ENCODE measurements at places on chromosomes 6 and 20.

DNA sequence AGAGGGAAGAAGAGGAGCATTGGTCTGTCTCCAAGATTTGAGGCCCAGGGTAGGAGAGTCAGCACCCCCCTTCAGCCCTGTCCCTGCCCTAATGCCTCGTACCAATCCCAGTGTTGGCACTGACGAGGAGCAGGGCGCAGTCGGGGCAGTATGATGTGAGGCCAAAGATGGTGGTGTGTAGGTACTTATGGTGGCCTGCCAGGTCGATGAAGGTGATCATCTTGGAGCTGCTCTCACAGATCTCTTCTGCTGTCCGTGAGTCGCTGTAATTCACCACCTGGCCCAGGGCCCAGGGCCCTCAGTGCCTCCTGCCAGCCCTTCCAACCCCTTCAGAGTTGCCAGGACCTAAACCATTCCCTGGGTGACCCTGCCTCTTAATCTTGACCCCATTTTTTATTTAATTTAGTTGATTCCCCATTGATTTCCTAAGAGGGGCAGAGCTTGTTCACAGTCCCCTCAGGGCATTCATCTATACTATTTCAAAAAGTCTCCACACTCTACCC lies 4.2 kb downstream of the GTPBP2 start:
- no peak for DNase-seq

DNA sequence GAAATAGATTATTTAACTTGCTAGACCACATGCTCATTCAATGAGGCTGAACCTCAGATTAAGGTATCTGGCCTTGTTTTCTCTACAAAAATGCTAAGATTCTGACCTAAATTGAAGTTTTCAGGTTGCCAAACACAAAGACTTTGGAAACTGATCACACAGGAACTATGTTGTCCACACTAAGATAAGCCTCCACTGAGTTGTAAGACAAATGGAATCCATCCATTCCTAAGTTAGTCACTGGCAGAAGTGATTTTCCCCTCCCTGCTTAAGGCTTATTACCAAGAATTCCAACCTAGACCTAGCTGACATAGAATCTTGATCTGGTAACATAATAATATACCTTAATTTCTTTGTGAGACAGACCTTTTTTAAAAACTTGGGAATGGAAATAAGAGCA lies 608.1 kb downstream of the TENT5A start:
- no peak for DNase-seq

GRCh38 chr6:160788806-160789205 lies 86.8 kb downstream of the PLG start:
- no peak for DNase-seq

DNA sequence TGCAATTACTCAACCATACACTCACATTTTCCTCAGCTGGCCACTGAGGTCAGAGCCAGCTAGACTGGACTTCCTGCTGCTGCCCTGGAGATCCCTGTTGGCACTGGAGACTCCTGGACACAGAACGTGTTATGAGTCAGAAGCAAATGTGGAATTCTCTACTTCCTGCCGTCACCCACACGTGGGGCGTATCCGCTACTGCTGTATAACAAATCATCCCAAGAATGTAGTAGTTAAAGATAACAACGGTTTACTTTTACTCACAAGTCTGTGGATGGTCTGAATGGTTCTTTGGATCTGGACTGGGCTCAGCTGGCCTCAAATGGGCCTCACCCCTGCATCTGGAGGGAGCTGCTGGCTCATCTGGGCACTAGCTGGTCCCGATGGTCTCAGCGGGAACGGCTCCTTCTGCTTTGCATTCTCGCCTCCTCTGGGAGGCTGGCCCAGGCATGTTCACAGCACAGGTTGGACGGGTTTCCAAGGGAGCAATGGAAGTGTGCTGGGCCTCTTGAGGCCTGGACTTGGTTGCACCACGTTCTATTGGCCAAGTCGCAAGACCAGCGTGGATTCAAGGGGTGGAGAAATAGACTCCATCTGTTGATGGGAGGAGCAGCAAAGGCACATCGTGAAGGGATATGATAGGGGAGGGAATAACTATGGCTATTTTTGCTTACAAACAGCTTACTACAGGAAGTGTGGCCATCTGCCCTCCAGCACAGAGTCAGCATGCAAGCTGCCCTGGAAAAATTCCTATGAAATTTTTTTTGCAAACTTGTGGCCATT lies 118.5 kb downstream of the SNX5 start:
- DNase-seq, result no peak

- DNase-seq, result no peak
Observed at GRCh38 chr6:4388675-4389074, 253.3 kb upstream of the ECI2 start.

GRCh38 chr6:30562470-30563425 lies 5.7 kb downstream of the PRR3 start:
- DNase-seq, result no peak

GRCh38 chr6:163691049-163691448 lies 276.5 kb downstream of the QKI start:
- no peak for DNase-seq

DNA sequence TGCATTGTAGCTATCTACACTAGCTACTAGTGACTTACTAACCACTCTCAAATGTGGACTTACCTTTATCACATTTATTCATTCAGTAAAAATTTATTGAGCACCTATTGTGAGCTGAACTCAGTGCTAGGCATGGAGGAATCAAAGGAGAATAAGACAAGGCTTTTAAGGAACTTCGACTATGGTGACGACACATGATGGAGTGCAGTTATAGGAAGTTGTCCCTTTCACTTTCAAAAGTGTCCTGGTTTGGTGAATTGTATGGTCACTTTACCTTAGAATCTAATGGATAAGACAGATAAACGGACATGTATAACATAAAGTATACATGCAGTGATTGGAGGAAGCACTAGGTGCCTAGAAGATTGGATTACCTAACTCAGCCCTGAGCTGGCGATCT lies 4.3 kb downstream of the AKAP7 start:
- DNase-seq, result no peak

- no peak for DNase-seq
Observed at GRCh38 chr6:136031982-136032381, 180.5 kb downstream of the PDE7B start.

GRCh38 chr20:47680804-47681529 lies 104.3 kb downstream of the SULF2 start:
- no peak for DNase-seq

GRCh38 chr6:159351707-159352106 lies 182.5 kb downstream of the FNDC1 start:
- DNase-seq, result no peak

- DNase-seq, result no peak
Observed at GRCh38 chr6:170253910-170254269, 37.0 kb downstream of the DLL1 start.

DNA sequence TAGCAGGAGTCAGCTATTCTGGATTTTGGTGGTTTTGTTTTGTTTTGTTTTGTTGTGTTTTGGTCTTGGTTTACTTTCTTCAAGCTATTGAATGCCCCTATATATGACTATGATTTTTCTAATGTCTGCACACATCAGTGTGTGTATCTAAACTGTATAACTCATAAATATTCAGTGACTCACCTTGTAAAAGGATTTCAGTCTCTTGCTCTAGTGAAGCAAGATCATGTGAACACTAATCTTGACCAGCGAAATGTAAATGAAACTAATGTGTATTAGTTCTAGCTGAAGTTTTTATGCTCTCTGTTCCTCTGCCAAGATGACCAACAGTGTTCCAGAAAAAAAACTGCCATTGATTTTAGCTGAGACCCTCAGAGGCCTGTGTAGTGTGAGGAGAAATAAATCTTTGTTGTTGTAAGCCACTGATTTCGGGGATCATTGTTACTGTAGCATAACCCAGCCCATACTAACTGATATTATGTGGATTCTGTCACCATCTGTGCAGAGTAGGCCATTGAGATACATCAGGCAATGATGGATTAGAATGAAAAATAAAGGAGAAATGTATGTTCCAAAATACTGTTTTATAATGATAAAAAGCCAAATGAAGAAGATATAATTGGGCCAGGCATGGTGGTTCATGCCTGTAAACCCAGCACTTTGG lies 11.5 kb upstream of the BTBD9 start:
- DNase-seq, result no peak

GRCh38 chr20:60851826-60852704 lies 400.0 kb upstream of the CDH4 start:
- peak; percentile 56 for DNase-seq

GRCh38 chr6:122713138-122713537 lies 66.4 kb upstream of the FABP7 start:
- no peak for DNase-seq

DNA sequence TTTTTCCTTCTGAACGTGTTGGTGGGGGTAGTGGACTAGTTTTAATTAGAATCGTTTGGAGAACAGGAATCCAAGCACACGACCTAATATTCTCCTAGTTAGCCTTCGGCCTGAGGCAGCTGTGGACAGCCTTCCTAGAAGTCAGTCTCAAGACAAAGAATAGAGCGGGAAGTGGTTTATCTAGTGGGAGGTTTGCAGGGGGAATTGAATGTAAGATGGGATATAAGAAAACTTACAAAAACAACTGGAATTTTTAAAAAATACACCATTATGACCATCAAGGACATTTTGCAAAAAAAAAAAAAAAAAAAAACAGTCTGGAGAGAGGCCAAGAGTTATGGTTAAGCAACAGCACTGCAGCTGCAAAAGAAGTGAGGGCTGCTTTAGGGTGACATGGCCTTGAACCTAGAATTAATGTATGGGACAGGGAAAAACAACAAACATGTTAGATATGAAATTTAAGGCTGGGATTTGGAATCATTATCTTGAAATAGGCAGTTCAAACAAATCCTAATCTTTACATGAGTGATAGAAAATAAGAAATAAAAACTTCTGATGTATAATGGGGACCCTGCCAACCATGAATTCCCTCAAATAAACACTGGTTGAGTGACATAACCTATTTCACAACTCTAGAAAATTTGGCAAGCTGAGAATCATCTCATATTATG lies 40.2 kb downstream of the PLAGL1 start:
- no peak for DNase-seq
